ENCODE measurements at places on chromosomes 5 and 9.

GRCh38 chr5:148569948-148570347 lies 84.4 kb downstream of the HTR4 start:
- DNase-seq: no peak

- DNase-seq: no peak
Observed at GRCh38 chr5:160030631-160031377, 21.9 kb downstream of the TTC1 start.

DNA sequence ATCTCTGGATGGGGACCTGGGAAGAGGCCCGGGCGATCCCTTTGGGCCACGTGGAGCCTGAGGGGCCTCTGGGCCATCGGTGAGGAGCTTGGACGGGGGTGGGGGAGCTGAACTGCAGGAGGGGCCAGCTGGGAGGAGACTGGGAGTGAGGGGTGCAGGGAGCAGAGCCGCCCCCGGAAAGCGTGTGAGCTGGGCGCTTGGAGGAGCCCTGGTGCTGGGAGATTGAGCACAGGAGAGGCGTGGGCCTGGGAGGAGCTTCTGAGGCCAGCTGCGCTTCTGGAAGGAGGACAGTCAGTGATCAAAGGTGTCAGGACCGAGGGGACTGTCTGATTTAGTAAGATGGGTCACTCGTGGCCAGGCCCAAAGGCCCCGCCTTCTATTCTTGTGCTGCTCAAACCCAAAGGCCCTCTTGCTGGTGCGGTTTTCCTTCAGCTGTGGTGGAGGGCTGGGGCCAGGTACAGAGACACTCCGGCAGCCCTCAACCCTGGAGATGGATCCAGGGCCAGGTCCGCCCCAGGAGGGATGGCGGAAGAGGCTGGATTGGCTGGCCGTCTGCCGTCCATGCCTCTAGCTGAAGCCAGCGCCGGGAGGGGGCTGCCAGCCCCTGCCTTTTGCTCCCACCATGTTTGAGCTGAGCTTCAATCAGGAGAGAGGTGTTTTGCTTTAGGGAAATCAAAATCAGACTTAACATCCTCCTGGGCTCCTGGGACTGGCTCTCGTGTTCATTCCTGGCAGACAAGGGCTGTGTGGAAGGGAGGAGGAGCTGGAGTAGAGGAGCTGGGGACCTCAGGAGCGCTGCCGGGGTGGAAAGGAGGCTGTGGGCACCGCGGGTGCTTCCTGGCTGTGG lies 21.6 kb downstream of the NCS1 start:
- DNase-seq: no peak

DNA sequence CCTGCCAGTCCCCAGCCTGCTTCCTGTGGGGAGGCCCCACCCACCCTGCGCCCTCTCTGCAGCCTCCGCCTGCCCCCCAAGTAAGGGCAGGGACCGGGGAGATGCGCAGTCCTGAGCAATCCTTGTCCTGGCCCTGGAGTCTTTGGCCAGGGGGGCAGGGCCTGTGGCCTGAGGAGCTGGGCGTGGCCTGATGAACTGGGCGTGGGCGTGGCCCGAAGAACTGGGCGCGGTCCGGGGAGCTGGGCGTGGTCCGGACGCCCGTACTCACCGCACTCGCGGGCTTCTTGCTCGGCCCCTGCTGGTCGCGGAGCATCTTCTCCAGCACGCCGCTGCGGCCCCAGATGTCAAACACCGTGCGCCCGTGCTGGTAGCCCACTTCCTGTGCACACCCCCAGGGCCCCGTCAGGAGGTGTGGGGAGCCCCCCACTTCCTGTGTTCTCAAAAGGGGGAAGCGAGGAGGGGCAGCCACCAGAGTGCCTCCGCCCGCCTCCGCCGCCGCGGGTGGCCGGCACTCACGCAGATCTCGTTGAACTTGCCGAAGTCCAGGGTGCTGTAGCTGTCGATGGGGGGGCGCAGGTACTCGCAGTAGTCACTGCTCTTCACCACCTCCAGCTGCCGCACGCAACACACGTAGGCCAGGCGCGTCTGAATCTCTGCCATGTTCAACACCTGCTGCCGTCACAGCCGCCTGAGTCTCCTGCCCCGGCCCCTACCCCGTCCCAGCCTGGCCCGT lies 2.7 kb upstream of the NSMF start:
- DNase-seq: peak; percentile 79

DNA sequence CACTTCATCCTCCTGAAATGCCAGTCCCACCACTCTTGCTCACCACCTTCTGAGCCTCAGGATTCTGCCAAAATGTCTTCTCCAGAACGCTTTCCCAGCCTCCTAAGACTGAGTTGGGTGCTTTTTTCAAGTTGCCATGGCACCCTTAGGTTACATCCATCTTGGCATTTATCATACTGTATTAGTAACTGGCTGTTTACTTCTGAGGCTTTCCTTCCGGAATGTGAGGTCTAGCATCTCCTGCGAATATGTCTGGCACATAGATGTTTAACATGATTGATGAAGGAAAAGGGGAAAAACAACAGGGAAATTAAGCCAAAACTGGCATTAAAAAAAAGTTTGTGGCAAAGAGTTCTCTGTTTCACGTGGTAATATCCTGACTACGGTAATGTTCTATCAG lies 24.9 kb downstream of the RNF130 start:
- no peak for DNase-seq

- no peak for DNase-seq
Observed at GRCh38 chr9:7028591-7028990, 270.8 kb downstream of the KDM4C start.

GRCh38 chr5:142826741-142827492 lies 56.7 kb downstream of the ARHGAP26 start:
- no peak for DNase-seq

DNA sequence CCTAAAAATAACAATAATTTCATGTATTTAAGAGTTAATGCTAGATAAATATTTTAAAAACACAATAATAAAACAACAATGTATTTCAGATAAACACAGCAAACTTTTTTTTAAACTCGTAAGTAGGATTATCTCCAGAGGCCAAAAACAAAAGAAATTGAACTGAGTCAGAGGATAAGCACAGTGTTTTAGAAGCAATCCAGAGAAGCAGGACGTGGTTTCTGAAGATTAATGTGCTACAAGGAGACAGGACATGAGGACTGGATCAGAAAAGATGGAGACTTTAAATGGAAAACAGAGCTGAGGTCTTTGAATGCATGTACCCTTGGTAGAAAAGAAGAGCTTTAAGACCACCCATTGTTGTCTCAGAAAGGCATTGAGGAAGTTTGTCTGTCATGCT lies 491.2 kb upstream of the TLE4 start:
- no peak for DNase-seq

- no peak for DNase-seq
Observed at GRCh38 chr9:24449976-24450375, 95.7 kb downstream of the IZUMO3 start.

- no peak for DNase-seq
Observed at GRCh38 chr5:79707535-79707934, 17.9 kb downstream of the CMYA5 start.

- DNase-seq: no peak
Observed at GRCh38 chr5:31464081-31464480, 67.8 kb downstream of the DROSHA start.

- DNase-seq: no peak
Observed at GRCh38 chr9:95857896-95858295, 17.6 kb upstream of the ERCC6L2 start.

- DNase-seq: no peak
Observed at GRCh38 chr5:78588507-78588906, 60.1 kb downstream of the LHFPL2 start.

DNA sequence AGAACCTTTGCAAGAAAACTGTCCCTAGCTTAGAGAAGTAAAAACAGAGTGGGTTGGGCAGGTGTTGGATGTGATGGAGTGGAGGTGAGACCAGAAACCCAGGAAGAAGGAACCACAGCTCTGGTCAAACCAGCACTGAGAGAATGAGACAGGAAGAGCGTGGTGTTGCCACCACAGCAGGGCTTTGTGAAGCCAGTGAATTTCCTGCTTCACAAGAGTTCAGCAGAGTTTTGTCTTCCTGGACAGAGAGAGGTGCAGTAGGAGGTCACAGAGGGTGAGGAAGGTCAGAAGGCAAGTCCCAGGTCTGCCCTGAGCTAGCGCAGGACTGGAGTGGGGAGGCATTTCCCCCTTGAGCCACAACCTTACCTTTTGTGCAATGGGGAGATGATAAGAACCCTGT lies 2306.2 kb upstream of the ACO1 start:
- DNase-seq: no peak

DNA sequence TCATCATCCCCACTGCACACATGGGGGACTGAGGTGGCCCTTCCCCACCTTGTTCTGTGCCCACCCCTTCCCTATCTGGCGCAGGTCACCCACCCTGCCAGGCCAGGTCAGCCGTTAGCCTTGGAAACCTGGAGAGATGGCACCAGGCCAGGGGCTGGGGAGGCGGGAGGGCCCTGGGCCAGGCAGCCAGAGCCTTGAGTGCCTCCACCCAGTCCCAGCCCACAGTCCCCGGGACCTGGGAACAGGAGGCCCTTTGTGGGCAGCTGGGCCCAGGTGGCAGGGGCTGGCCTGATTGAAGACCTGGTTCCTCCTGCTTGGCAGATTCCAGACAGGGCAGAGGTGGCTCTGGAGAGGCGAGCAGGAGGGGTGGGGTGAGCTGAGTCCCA lies 70.6 kb downstream of the LRSAM1 start:
- DNase-seq: no peak

DNA sequence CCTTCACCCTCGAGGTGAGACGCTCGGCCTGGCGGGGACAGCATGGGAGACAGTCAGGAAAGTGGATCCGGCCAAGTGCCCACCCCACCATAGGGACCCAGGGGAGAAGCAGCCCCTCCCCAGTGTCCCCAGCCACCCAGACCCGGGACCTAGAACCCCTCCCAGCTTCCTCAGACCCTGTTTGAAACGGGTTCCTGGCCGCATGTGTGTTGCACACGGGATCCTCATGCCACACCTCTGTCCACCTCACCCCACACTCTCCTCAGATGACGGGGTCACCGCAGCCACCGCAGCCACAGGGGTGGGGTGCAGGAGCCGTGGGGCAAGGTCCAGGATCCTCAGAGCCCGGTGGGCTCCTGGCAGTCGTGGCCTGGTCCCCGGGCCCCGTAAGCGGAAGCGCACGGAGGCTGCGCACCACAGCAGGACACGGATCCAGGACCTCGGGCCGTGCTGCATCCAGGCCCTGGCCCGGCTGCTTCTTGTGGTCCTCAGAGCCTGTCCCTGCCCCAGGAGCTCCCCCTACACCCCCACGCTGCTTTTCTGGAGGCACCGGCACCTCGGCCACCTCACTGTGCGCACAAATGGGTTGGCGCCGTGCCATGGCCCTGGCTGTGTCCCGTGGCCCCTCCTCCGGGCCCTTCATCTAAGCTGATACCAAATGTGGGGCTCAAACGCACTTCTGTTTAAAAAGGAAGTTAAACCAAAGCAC lies 15.3 kb downstream of the TERT start:
- no peak for DNase-seq

DNA sequence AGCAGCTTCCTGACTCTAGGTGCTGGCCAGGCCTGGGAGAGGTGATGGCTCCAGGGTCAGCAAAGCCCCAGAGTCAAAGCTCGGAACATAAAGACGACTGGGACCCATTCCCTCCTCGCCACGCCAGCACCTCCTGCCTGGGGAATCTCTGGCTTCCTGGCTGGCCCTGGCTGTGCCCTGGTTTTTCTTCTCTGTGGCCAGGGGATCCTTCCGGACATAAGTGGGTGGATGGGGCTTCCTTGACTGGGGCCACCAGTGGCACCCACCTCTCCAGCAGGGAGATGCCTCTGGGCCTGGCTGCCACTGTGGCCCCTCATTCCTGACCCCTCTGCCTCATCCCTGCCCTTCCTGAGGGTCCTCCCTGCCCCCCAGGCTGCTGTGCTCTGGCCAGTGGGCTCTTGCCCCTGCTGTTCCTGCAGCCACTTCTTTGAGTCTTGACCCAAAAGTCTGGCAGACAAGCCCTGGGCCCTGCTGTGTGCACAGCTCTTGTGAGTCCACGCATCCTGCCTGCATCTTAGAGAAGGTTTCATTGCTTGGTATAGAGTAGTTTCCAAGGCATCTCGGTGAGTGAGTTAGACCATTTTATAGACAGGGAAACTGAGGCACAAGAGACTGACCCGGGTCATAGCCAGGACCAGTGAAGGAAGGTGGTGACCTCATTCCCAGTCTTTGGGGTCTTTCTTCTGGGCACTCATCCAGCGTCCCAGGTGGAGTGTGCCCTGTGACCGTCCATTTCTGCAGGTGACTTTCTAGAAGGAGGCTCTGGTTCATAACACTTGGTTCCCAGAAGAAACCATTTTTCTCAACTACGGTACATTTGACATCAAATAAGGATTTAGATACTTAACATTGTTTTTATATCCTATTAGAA lies 17.3 kb upstream of the LPCAT1 start:
- no peak for DNase-seq

- DNase-seq: no peak
Observed at GRCh38 chr9:2255128-2255527, 240.0 kb downstream of the SMARCA2 start.

GRCh38 chr5:91365498-91365897 lies 17.6 kb downstream of the ARRDC3 start:
- DNase-seq: no peak

DNA sequence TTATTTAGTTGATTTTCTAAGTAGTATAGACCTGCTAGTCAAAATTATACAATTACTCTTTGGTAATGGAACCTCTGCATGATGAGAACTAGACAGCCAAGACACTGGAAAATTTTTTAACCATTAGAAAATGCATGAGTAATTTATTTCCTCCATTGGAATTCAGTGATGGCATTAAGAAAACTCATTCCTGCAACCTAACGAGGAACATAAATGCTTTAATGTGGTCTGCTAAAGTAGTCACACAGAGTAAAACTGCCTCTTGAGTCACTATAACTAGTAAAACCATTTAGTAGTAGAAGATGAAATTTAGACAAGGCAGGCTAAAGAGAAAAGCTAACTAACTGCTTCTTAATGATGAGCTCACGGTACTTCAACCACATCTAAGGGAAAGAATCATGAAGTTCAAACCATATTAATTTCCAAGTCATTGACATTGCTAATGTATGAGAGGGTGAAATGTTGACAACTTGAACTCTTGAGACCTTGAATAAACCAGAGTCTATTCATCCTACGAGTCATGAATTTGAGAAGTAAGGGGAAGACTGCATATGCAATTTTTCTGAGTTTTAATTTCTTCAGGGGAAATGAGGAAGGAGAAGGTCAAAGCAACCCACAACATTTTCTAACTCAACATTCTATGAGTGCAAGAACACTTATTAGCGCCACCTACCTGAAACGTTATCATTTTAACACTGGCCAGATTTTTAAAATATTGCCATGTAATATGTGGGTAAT lies 74.4 kb downstream of the GLIS3 start:
- DNase-seq: no peak
